ENCODE measurements at places on chromosomes 5 and 9. TPM values are rescaled to one million over a fixed set of nuclear protein-coding genes. Genes with fewer than 3 reads are reported as not detected.

- no peak overlapping the region for H3K27ac ChIP-seq
- DNase-seq = peak; percentile 42
- no peak overlapping the region for H3K4me3 ChIP-seq
- no peaks in the 10 kb centered on the region for H3K27me3 ChIP-seq
- no peaks in the 10 kb centered on the region for H3K36me3 ChIP-seq
Observed at GRCh38 chr5:4700069-4700468, 440.1 kb upstream of the ADAMTS16 start.

- no peak for DNase-seq
- H3K36me3 ChIP-seq = no peaks in the 10 kb centered on the region
- no peak overlapping the region for H3K4me3 ChIP-seq
- no peaks in the 10 kb centered on the region for H3K27me3 ChIP-seq
- H3K4me1 ChIP-seq = no peaks in the 10 kb centered on the region
Observed at GRCh38 chr5:31605920-31606319, 33.0 kb upstream of the PDZD2 start.

- no peak for DNase-seq
- H3K4me1 ChIP-seq = peaks cover 42% of the 10 kb centered on the region
- no peak overlapping the region for H3K4me3 ChIP-seq
- H3K27me3 ChIP-seq = no peaks in the 10 kb centered on the region
- H3K27ac ChIP-seq = no peak overlapping the region
Observed at GRCh38 chr9:698276-698675, 143.2 kb upstream of the DMRT1 start.

GRCh38 chr5:1111727-1112289, at the start of gene SLC12A7:
Gene SLC12A7, minus strand, starts transcription at chr5:1112063. Its CDS starts 72 bp downstream, at chr5:1111991.
- H3K4me3 ChIP-seq = peak within 1 kb of the TSS; percentile 40
- H3K27ac ChIP-seq = peak within 1 kb of the TSS; percentile 84
- H3K27me3 ChIP-seq = no peaks in the 10 kb centered on the region
- H3K36me3 ChIP-seq = no peaks in the 10 kb centered on the region
- H3K4me1 ChIP-seq = peaks cover 11% of the 10 kb centered on the region

- H3K27me3 ChIP-seq = no peaks in the 10 kb centered on the region
- no peak overlapping the region for H3K27ac ChIP-seq
- H3K4me1 ChIP-seq = no peaks in the 10 kb centered on the region
- H3K36me3 ChIP-seq = no peaks in the 10 kb centered on the region
Observed at GRCh38 chr9:72424131-72424530, 59.1 kb upstream of the ZFAND5 start.

DNA sequence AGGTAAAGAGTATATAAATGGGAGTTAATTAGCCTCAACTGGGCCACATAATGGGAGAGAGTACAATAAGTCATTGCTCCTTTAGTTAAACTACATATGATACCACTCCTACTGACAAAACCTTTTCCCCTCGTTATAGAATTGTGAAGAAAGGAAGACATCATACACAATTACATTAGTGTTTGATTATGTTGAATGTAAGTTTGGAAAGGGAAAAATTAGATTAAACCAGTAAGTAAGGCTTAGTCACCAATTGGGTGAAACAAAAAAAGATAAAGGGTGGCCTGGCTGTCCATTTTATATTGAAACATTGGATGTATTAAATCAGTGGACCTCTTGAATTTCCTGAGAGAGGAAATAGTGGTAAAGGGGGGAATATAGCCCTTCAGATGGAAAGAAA, 464.3 kb upstream of the PAPPA start:
- no peaks in the 10 kb centered on the region for H3K27me3 ChIP-seq
- no peaks in the 10 kb centered on the region for H3K4me1 ChIP-seq
- no peak for DNase-seq
- no peak overlapping the region for H3K4me3 ChIP-seq
- H3K36me3 ChIP-seq = no peaks in the 10 kb centered on the region

DNA sequence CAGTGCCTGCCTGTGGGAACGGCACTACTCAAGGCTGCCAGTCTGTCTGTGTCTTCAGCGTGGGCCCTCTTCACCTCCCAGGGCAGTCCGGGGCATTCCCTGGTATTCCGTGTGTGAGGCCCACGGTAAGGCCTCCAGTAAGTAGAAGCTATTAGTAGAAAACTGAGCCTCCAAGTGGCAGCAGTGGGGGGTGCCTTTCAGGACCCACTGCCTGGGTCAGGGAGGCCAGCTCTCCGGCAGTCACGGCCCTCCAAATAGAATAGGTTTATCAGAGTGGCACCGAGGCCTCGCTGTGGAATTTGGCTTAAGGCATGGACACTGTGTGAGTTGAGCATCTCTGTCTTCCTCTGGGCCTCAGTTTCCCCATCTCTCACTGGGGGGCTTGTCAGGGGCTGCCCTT, 23.1 kb downstream of the ADAMTSL2 start:
- H3K27me3 ChIP-seq = no peaks in the 10 kb centered on the region
- no peaks in the 10 kb centered on the region for H3K36me3 ChIP-seq
- peaks cover 21% of the 10 kb centered on the region for H3K4me1 ChIP-seq
- no peak overlapping the region for H3K4me3 ChIP-seq
- H3K27ac ChIP-seq = no peak overlapping the region
- no peak for DNase-seq

GRCh38 chr9:13555516-13555915, 276.0 kb upstream of the MPDZ start:
- H3K4me3 ChIP-seq = no peak overlapping the region
- H3K4me1 ChIP-seq = no peaks in the 10 kb centered on the region
- no peaks in the 10 kb centered on the region for H3K27me3 ChIP-seq
- DNase-seq = no peak
- no peak overlapping the region for H3K27ac ChIP-seq

- no peaks in the 10 kb centered on the region for H3K36me3 ChIP-seq
- no peaks in the 10 kb centered on the region for H3K27me3 ChIP-seq
- peak; percentile 68 for DNase-seq
- peaks cover 8% of the 10 kb centered on the region for H3K4me1 ChIP-seq
- no peak overlapping the region for H3K27ac ChIP-seq
Observed at GRCh38 chr5:154072414-154073171, 33.8 kb downstream of the MFAP3 start.

DNA sequence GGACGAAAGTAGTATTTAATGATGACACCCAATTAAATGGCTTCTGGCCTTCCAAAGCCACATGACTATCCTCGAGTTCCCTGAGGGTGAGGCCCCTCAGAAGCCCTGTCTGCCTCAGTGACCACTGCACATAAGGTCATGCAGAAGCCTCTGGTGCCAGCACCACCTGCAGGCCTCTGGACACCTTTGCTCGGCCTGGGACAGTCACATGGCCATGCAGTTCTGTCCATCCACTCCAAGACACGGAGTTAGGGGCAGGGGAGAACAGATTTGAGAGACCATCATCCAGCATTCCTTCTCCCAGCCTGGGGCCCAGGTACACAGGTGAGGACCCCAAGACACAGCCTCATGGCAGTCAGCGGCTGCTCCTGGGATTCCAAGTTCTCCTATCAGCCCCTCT, 145.0 kb downstream of the ROR2 start:
- peak; percentile 6 for DNase-seq
- no peak overlapping the region for H3K27ac ChIP-seq
- H3K36me3 ChIP-seq = no peaks in the 10 kb centered on the region
- no peak overlapping the region for H3K4me3 ChIP-seq
- no peaks in the 10 kb centered on the region for H3K4me1 ChIP-seq

DNA sequence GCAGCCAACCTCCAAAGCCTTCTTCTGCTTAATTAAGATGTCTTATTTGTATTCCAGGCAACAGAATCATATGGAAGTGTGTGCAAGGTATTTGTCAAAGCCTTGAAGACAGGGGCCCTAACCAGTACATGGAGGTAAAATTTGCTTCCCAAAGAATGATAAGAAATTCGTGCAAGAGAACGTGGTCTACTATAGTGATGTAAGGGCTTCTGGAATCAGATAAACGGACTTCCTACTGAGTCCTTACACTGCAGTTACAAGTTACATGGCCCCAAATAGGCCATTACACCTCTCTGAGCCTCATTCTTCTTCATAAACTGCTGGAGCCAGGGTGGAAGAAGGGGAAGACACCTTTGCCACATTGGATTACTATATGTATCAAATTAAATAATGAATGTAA, 15.9 kb upstream of the ISOC1 start:
- H3K27ac ChIP-seq = no peak overlapping the region
- H3K4me1 ChIP-seq = no peaks in the 10 kb centered on the region
- DNase-seq = no peak
- H3K36me3 ChIP-seq = no peaks in the 10 kb centered on the region
- H3K27me3 ChIP-seq = no peaks in the 10 kb centered on the region
- no peak overlapping the region for H3K4me3 ChIP-seq

DNA sequence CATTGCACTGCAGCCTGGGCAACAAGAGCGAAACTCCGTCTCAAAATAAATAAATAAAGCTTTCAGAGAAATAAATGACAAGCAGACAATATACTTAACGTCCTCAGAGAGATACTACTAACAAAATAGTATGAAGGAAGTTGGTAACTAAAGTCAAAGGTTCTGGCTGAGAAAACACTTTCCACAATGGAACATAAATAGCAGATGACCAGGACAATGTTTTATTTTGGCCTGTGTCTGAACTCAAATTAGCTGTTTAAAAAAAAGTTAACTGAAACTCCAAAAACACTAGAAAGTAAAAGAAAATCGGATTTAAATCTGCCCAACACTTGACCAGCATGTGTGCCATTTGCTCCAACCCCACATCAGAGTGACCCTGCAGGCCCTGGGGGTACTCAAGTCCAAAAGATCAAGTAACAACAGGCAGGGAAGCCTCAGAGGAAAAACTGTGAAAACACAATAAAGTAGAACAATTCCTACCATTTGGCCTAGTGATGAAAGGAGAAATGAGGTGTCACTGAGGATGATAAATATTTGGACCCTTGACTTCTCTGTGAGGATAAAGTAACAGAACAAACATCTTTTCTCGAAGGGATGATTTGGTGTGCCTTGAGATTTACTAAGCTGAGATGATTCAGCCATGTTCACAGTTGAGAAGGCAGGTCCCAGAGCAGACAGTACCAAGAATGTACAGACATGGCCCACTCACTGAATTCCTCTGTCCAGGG, 47.7 kb downstream of the LHFPL2 start:
- no peaks in the 10 kb centered on the region for H3K27me3 ChIP-seq
- no peak overlapping the region for H3K27ac ChIP-seq
- no peaks in the 10 kb centered on the region for H3K36me3 ChIP-seq

DNA sequence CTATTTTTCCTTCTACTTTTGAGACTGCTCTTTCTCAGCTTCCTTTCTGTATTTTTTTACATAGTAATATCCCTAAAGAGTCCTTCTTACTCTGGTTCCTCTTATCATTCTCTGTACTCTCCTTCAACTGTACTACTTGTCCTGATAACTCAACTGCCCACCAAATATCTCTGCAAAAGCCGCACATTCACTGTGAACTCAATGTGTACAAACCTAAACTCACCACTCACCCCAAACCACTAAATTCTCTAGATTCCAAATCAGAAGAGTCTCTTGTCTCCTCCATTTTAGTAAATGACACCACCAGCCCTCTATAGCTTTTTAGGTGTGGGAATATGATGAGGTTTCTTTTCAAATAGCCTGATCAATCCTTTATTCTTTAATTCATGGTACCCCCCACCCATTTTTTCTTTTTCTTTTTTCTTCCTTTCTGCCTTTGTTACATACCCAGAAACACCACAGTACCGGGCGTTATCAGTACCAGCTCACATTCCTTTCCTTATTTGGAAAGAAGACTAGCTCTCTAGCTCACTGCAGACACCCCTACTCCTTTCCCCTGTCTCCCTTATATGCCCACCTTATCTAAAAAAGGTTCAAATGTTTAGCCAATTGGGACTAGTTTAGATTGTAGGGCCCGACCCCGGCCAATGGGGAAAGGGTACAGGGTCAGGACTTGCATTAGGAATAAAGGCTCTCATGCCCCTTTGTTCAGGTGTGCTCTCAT, 63.1 kb upstream of the RANBP6 start:
- H3K4me3 ChIP-seq = no peak overlapping the region
- peaks cover 5% of the 10 kb centered on the region for H3K4me1 ChIP-seq
- no peaks in the 10 kb centered on the region for H3K27me3 ChIP-seq

- no peak overlapping the region for H3K4me3 ChIP-seq
- no peak overlapping the region for H3K27ac ChIP-seq
- DNase-seq = no peak
- H3K27me3 ChIP-seq = no peaks in the 10 kb centered on the region
- H3K36me3 ChIP-seq = no peaks in the 10 kb centered on the region
Observed at GRCh38 chr9:81906671-81907070, 21.6 kb upstream of the SPATA31D4 start.

- H3K4me3 ChIP-seq = no peak overlapping the region
- no peaks in the 10 kb centered on the region for H3K27me3 ChIP-seq
- no peaks in the 10 kb centered on the region for H3K36me3 ChIP-seq
- no peaks in the 10 kb centered on the region for H3K4me1 ChIP-seq
Observed at GRCh38 chr5:387491-388265, 55.3 kb upstream of the EXOC3 start.

- H3K4me1 ChIP-seq = no peaks in the 10 kb centered on the region
- no peak overlapping the region for H3K27ac ChIP-seq
- no peak for DNase-seq
- no peaks in the 10 kb centered on the region for H3K27me3 ChIP-seq
Observed at GRCh38 chr5:111856876-111857466, 100.0 kb upstream of the NREP start.

SCGB3A2 gene
- not detected for total RNA-seq

PPP3R2 gene
- total RNA-seq = not detected

NUTM2G gene
- not detected for total RNA-seq

FAM221B gene
- total RNA-seq = not detected

FBN2 gene
- total RNA-seq = 7.4 TPM

ZNG1C gene
- total RNA-seq = 15.6 TPM

SPINK6 gene
- total RNA-seq = not detected

SLCO6A1 gene
- total RNA-seq = not detected

NMUR2 gene
- total RNA-seq = not detected
